ENCODE measurements at places on chromosomes 11 and 22. TPM values are rescaled to one million over a fixed set of nuclear protein-coding genes. Genes with fewer than 3 reads are reported as not detected.
A peak's percentile ranks its signal among the peaks of the same experiment; 100 is the strongest.

DNA sequence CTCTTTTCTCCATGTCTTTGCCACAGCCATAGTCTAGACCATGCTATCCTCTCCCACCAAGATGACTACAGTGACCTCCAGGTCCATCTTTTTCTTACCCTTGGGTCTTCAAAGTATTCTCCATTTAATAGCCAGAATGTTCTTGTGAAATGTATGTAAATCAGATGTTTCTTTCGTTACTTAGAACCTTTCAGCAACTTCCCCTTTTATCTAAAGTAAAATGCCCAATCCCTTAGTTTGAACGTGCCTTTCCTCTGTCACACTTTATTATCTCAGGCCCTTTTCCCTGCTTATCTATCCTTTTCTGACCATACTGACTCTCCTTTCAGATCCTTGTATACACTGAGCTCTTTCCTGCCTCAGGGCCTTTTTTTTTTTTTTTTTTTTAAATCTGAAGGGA, 17.9 kb downstream of the RBM4B start:
- no peak for DNase-seq
- no peak overlapping the region for H3K4me3 ChIP-seq
- H3K36me3 ChIP-seq, result no peaks in the 10 kb centered on the region
- no peaks in the 10 kb centered on the region for H3K4me1 ChIP-seq
- no peak overlapping the region for H3K27ac ChIP-seq

DNA sequence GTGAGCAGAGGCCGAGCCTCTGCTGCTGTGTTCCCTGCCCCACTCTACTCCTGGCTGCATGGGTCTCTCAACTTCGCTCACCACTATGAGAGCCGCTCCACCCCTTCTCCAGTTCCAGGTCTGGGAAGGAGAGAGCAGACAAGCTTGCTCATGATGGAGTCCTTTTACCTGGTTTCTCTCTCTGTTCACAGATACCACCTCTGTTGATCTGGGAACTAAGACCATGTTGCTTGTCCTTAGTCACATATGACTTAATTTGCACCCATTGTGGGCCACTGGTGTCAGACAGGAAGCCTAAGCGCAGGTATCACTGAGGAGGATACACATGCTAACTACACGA, 26.8 kb downstream of the MCM5 start:
- H3K4me1 ChIP-seq, result peaks cover 15% of the 10 kb centered on the region
- DNase-seq, result no peak
- H3K36me3 ChIP-seq, result no peaks in the 10 kb centered on the region
- no peak overlapping the region for H3K4me3 ChIP-seq

GRCh38 chr11:108121274-108122155, at the start of gene ACAT1:
Gene ACAT1, plus strand, starts transcription at chr11:108121567. Its CDS starts 40 bp downstream, at chr11:108121607.
- peak; percentile 98 for DNase-seq
- H3K4me3 ChIP-seq, result peak within 1 kb of the TSS; percentile 64
- H3K4me1 ChIP-seq, result peaks cover 47% of the 10 kb centered on the region
- peak within 1 kb of the TSS; percentile 92 for H3K27ac ChIP-seq

GRCh38 chr11:108929241-108929640, 264.4 kb downstream of the DDX10 start:
- H3K36me3 ChIP-seq, result no peaks in the 10 kb centered on the region
- no peaks in the 10 kb centered on the region for H3K4me1 ChIP-seq
- H3K4me3 ChIP-seq, result no peak overlapping the region
- DNase-seq, result no peak
- no peak overlapping the region for H3K27ac ChIP-seq

The LYVE1 gene
- total RNA-seq, result 31.4 TPM

The KCNK4 gene
- not detected for total RNA-seq

DNA sequence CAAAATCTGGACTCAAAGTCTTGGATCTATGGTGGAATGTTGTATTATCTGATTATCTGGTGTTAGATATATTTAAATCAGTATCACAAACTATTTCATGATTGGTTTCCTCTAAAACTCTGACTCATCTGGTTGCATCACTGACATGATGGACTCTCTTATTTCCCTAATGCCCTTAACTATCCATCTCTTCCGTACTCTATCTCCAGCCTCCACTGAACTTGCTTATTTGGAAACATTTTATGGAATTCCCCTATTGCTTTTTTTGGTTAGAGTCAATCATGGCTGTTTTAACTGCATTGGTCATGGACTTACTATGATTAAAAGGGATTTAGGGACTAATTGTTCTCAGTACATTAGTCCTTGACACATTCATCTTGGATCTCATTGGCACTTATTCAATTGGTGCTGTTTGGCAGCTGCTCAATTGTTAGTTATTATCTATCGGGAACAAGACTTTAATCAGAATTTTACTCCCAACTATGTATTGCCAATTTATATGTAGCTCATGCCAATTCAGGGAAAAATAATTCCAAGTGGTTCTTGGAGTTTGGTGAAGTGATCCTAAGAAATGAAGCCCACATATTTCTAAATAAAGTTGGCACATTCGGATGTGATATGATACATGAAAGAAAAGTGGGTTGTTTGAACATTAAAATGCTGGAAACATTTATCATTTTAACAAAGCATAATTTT, 942.0 kb upstream of the CCDC90B start:
- no peaks in the 10 kb centered on the region for H3K4me1 ChIP-seq
- H3K36me3 ChIP-seq, result no peaks in the 10 kb centered on the region
- no peak overlapping the region for H3K4me3 ChIP-seq
- no peaks in the 10 kb centered on the region for H3K27me3 ChIP-seq

GRCh38 chr22:20868025-20868962, 9.5 kb downstream of the SNAP29 start:
- H3K4me3 ChIP-seq, result no peak overlapping the region
- H3K36me3 ChIP-seq, result no peaks in the 10 kb centered on the region
- H3K4me1 ChIP-seq, result peaks cover 16% of the 10 kb centered on the region

- peaks cover 11% of the 10 kb centered on the region for H3K4me1 ChIP-seq
- no peaks in the 10 kb centered on the region for H3K36me3 ChIP-seq
- no peaks in the 10 kb centered on the region for H3K27me3 ChIP-seq
- peak; percentile 18 for DNase-seq
- H3K4me3 ChIP-seq, result no peak overlapping the region
Measured at GRCh38 chr11:75955443-75955842, 140.4 kb downstream of the UVRAG start.

GRCh38 chr11:86957976-86958646, 2.9 kb upstream of the FZD4 start:
- no peaks in the 10 kb centered on the region for H3K36me3 ChIP-seq
- DNase-seq, result no peak
- H3K4me1 ChIP-seq, result peaks cover 25% of the 10 kb centered on the region
- no peak overlapping the region for H3K4me3 ChIP-seq
- no peaks in the 10 kb centered on the region for H3K27me3 ChIP-seq
- no peak overlapping the region for H3K27ac ChIP-seq

The MDK gene
- total RNA-seq, result 36.9 TPM

- DNase-seq, result no peak
- no peak overlapping the region for H3K27ac ChIP-seq
- no peaks in the 10 kb centered on the region for H3K4me1 ChIP-seq
- H3K4me3 ChIP-seq, result no peak overlapping the region
- H3K36me3 ChIP-seq, result no peaks in the 10 kb centered on the region
- H3K27me3 ChIP-seq, result no peaks in the 10 kb centered on the region
Measured at GRCh38 chr11:106395716-106396349, 318.4 kb downstream of the AASDHPPT start.

- no peaks in the 10 kb centered on the region for H3K36me3 ChIP-seq
- no peaks in the 10 kb centered on the region for H3K4me1 ChIP-seq
- H3K27me3 ChIP-seq, result no peaks in the 10 kb centered on the region
Measured at GRCh38 chr11:113263458-113264259, 50.7 kb upstream of the TTC12 start.

- H3K4me3 ChIP-seq, result no peak overlapping the region
- DNase-seq, result no peak
- no peaks in the 10 kb centered on the region for H3K36me3 ChIP-seq
- H3K4me1 ChIP-seq, result no peaks in the 10 kb centered on the region
Measured at GRCh38 chr11:37718431-37718999, 1120.5 kb upstream of the RAG2 start.

GRCh38 chr11:86511086-86511551, 136.4 kb downstream of the CCDC81 start:
- H3K27ac ChIP-seq, result no peak overlapping the region
- no peak for DNase-seq
- no peaks in the 10 kb centered on the region for H3K36me3 ChIP-seq

DNA sequence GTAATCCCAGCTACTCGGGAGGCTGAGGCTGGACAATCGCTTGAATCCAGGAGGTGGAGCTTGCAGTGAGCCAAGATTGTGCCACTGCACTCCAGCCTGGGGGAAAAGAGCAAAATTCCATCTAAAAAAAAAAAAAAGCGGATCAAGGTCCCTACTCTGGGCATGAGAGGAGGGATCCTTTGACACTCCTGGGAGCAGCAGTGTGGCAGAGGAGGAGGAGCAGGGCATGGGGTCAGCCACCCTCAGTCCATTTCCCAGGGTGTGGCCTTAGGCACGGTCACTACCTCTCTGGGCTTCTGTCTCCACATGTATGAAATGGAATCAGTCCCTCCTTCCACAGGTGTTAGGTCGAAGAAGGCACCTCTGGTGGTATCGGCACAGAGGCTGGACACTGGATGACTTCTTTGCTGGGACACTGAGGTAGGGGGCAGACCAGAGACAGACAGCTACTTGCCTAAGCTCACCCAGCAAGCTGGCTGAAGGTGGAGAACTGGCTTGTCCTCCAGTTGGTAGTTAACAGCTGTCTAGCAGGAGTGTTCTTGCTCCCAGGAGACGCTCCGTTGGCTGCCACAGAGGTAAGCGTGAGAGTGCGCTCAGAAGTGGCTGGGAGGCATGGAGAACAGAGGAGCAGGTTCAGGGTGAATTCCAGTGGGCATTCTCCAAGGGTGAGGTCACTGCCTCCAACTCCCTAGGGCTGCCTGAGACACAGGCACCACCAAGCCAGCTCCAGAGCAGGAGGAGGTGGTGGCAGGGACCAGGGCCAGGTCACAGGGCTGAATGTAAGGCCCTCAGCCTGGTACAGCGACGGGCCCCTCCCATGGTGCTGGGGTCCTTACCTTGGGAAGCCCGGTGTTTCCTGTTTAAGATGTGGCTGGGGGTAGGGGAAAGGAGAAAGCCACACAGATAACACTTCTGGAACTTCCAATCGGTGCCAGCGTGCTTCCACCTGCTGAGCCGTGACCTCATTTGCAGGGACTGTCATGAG, 19.5 kb downstream of the TXN2 start:
- peaks cover 72% of the 10 kb centered on the region for H3K4me1 ChIP-seq
- peak; percentile 82 for DNase-seq
- H3K4me3 ChIP-seq, result no peak overlapping the region
- H3K27me3 ChIP-seq, result no peaks in the 10 kb centered on the region
- peak overlapping the region; percentile 96 for H3K27ac ChIP-seq

The OR52I1 gene
- not detected for total RNA-seq

DNA sequence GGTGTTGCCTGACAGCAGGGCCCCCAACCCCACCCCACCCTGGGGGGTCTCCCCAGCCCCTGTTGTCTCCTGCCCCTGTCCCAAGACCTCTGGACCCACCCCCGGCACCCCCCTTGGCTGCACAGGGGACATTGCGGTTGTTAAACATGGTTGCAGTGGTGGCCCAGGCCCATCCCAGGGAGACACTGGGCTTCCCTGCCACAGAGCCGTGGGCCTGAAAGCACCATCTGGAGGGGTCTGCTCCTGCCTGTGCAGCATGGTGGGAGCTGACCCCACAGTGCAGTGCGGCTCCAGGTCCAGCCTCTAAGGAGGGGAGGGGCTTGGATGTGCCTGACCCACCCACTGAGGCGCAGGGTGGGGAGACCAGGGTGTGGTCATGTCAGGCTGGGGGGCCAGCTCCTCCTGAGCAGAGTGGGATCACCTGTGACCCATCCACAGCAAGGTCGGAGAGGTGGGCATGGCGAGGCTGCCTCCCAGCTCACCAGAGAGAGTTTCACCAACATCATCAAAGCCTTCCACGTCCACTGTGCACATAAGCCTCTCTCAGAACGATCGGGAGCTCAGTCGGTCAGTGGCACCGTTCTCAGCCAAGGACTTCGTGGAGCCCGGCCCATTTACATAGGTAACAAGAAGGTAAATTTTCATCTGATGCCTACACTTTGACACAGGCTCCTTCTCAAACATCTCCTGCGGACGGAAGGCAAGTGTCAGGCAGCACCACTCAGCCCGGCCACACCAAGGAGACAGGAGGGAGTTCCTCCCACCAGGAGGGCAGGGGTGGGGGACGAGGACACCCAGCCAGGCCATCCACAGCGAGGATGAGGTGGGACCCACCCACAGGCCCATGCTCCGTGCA, 201.1 kb downstream of the BRD1 start:
- no peaks in the 10 kb centered on the region for H3K4me1 ChIP-seq
- H3K36me3 ChIP-seq, result no peaks in the 10 kb centered on the region
- DNase-seq, result no peak
- no peak overlapping the region for H3K4me3 ChIP-seq
- H3K27me3 ChIP-seq, result no peaks in the 10 kb centered on the region
- no peak overlapping the region for H3K27ac ChIP-seq

The HARBI1 gene
- 2.0 TPM for total RNA-seq

DNA sequence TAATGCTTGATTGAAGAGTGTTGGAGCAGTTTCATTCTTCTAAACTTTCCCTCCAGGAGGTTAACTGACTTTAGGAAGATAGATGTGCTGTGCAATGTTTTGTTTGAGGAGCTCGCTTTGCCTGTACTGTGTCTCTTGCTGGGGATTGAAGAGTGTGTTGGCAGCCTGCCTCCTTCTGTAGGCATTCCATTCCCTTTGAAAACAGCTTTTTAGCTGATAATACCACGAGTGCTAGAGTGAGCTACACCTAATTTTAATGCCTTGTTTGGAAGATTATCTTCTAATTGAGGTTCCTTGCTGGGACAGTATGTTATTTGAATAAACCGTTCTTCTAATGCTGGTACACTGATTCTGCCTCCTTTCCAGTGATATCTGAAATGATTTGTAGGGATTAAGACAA, 7.2 kb downstream of the DDX10 start:
- no peak overlapping the region for H3K27ac ChIP-seq
- no peak for DNase-seq
- no peaks in the 10 kb centered on the region for H3K27me3 ChIP-seq
- no peak overlapping the region for H3K4me3 ChIP-seq
- H3K4me1 ChIP-seq, result peaks cover 12% of the 10 kb centered on the region

The OVOL1 gene
- 0.78 TPM for total RNA-seq

DNA sequence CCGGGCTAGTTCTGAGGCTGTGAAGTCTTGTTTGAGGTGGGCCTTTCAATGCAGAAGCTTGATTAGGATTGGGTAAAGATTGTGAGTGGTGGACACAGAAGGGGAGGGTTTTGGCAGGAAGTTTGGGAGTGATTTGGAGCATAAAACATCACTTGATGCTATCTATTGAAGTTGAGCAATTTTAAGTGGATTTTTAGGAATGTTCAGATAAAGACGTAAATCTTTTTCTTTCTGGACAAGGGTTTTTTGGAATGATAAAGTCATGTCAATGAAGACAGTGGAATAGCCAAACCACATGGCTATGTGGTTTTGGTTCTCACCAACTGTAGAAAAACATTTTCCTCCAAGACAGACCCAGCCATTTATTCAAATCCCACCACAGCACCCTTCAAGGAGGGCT, 111.2 kb upstream of the SNX19 start:
- H3K4me1 ChIP-seq, result peaks cover 3% of the 10 kb centered on the region
- H3K27ac ChIP-seq, result no peak overlapping the region
- DNase-seq, result no peak
- H3K27me3 ChIP-seq, result no peaks in the 10 kb centered on the region
- H3K36me3 ChIP-seq, result no peaks in the 10 kb centered on the region
